ENCODE measurements at places on chromosomes 2 and 18.

DNA sequence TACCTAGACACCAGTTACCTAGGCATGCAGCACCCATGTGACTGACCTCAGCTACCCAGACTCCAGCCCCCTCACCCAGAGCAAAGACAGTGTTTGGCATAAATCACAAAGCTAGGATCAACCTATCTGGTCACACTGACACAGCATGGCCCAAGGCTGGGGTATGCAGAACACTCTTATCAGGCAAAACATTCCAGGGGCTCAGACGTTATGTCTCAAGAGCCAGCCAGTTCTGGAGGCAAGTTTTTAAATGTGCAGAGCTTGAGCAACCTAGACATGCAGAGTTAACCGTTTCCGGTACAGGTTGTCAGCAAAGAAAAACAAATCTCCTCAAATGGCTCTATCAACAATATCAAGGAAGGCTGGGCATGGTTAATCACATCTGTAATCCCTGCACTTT, 92.8 kb downstream of the AP1S3 start:
- DNase-seq, result no peak

DNA sequence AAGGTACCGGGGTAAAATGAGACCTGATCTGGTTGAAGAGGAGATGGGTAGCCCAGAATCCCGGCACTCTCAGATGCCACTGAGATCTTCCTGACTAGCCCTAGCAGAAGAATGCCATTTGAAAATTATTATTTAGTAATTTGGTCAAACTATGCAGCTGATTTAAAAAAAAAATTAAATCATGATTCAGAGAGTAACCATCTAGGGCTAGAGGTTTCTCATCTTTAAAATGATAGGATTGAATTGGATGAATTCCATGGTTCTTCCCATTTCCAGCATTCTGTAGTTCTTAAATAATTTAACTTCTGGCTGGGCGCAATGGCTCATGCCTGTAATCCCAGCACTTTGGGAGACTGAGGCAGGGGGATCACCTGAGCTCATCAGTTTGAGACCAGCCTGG, 106.1 kb downstream of the MYO1B start:
- DNase-seq, result no peak

DNA sequence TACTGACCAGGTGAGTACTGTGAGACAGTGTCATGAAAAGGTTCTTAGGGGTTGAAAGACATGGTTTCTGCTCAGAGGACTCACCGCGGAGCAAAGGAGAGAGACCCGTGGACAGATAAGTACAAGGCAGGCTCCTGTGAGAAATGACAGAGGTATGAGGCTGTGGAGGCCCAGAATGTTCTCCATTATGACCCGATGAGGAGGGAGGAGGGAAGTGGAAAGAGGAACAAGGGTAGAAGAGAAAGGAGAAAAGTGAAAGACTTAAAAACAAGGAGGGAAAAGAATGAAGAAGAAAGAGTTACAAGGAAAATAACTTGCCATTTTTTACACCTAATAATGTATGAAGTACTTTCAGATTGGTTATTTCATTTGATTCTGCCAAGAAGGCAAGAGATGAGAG, 29.8 kb downstream of the MAPRE3 start:
- DNase-seq, result no peak

DNA sequence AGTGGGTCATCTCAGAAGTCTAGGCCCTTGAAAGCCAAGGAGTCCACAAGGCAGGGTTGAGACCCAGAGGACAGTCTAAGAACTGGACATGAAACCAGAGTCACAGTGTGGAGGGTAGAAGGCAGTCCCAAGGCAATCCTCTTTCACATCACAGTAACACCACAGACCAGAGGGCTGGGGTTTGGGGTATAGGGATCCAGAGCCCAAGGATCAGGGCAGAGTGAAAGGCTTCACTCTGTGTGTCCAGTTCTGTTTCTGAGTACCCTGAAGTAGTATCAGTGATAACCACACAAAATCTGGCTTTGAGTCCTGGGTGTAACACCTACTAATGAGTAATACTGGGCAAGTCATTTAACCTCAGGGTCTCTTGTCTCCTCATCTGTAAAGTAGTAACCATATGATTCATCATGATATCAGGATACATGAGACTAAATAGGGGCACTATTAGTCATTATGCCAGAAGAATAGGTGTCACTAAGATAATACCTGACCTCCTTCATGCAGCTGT, 91.0 kb downstream of the ICA1L start:
- no peak for DNase-seq

GRCh38 chr2:241217320-241218031, 29.0 kb downstream of the ANO7 start:
- DNase-seq, result peak; percentile 40

DNA sequence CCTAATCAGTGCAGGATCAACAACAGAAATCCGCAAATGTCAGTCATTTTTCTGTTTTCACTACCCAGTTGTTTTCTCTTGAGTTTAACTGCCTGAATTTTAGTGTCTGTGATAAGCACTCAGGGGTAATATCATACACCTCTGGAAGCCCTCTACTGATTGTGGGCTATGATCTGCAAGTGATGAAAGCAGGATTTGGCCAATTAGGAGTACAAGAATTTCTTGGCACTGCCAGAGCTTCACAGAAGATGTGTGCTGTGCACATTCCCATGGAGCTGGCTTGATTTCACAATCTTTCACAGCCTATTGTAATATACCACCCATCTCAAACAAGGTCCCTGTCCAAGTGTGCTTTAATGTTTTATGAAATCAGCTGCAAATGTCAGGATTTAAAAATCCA, 27.3 kb upstream of the TDRD15 start:
- DNase-seq, result no peak

DNA sequence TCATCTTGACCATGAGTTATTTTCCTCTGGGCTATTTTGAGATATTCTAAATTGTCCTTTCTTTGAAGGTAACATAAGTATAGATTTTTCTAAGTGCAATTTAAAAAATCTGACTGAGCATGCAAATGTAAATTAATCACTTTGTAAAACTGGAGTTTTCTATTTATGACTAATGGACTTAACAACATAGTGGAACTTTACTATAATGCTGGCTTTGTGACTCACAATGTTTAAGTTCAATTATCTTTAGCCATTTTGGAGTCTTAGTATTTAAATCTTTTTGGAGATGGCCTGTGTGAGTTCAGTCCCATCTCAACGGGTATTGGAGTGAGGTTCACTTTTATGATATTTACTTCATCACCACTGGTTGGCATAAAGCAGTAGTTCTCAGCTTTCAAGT, 35.2 kb upstream of the NOSTRIN start:
- DNase-seq, result no peak

- DNase-seq, result no peak
Observed at GRCh38 chr2:120708944-120709607, 26.6 kb upstream of the GLI2 start.

DNA sequence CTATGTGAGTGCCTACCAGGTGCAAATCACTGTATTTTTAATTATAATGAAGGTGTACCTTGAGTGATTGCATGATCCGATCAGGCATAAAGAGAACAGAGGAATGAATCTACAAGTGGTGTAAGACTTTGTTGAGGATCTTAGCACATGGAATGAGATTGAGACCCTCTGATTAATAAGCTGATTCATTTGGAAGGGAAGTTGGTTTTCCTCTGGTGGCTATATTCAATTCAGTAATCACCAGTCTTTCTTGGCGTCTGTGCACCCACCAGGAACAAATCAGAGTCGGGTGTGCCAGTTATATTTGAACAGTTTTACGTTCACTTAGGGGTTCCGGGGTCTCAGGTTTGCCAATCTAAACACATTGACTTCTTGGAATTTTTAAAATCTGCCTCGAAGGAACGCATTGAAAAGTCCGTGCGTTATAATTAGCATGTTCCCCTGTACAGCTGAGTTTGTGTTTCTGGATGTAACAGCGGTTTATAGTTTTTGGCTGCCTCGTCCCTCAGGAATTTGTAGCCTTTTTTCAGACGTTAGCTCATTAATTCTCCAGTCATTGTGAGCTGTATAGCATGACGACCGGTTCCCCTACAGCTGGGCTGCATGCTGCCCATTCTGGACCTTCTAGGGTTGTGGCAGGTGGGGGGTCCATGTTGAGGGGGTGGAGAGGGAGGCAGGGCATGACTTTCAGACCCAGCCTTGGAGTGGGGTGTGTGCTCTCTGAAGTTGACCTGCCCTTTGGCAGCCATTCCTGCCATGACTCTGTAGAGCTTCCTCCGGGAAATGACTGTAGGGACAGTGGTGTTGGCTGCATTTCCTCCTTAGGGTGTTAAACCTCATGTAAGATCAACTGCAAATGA, 20.3 kb downstream of the MYO1B start:
- no peak for DNase-seq

DNA sequence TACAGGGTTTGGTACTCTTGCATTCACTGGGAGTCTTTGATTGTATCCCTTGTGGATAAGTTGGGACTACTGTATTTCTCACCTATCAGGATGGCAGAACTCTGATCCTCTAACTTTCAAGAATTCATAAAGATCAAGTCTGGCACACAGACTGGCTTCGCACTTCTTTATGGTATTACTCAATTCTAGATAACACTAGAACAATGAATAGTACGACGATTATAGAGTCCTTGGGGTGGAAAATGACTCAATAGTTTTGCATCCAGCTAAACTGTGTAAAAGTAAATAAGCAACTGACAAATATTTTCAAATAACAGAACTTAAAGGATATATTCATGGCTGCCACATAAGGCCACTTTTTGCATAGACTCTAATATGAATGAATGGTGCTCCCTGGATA, 103.4 kb upstream of the MEX3C start:
- DNase-seq, result no peak

- no peak for DNase-seq
Observed at GRCh38 chr2:3142210-3142609, 235.4 kb downstream of the EIPR1 start.

DNA sequence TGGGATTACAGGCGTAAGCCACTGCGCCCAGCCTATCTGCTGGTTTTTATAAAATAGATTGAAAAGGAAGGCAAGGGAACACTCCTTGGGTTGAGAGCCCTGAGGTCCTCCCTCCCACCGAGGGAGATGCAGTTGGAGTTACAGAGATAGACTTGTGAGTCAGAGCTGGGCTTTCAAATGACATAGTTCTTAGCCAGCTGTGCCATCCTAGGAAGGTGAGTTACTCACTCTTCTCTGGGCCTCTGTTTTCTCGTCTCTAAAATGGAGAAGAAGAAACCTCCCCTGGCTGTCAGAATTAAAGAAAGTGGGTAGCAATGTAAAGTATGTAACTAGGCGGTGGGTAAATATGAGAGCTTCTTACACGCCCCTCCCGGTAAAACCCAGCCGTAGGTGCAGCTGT, 2.4 kb downstream of the LRRFIP1 start:
- DNase-seq, result no peak

All from GOT3 (cell line).